ENCODE measurements at places on chromosomes 2 and 18.

GRCh38 chr2:166900700-166901099 lies 12.4 kb downstream of the XIRP2 start:
- peak; percentile 28 for DNase-seq

GRCh38 chr2:216715402-216715974 lies 20.1 kb upstream of the IGFBP5 start:
- DNase-seq, result no peak

DNA sequence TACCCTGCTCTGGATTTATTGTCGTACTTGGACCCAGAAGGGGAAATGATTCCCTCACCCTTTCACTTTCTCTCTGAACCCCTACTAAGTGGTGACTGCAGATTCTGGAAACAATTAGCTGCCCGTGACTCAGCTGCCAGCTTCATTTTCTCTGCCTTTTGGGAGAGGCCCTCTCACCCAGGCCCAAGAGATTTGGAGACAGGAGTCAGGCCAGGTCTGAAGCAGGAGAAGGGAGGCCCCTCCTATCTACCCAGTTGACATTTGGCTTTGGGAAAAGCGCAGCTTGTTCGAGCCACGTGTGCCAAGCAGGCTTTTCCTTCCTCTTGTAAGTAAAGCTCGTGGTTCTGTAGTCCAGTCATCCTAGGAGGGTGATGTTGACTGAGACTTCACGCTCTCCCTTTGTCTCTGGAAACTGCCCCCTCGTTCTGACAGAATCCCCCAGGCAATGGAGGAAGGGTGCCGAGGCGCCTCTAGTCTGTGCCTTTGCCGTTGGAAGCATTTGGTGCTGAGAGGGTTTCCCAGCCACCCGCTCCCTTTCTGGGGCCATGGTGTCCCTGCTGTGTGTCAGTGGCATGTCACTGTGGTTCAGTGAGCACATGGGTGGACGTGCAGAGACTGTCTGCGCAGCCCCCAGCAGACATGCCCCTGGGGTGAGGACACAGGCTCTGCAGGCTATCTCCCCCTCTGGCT lies 8.6 kb downstream of the OXER1 start:
- peak; percentile 31 for DNase-seq

GRCh38 chr2:102932501-102932900 lies 170.7 kb downstream of the TMEM182 start:
- DNase-seq, result no peak

DNA sequence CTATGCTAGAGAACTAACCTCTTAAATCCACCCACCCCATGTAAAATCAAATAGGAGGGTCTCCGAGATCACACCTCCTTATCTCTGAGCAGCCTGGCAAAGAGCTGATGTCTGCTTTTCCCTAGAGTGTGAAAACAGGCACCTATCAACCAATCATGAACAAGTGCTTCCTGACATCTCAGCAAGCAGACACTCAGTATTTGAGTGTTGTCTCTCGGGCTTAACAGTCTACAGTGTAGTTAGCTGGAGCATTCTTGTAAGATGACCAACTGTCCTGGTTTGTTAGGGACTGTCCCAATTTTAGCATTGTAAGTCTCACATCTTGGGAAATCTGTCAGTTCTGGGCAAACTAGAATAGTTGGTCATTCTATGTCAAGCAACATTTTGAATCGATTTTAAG lies 26.4 kb downstream of the MARCHF4 start:
- no peak for DNase-seq

- DNase-seq, result no peak
Observed at GRCh38 chr2:88060907-88061275, 5.3 kb upstream of the KRCC1 start.

- DNase-seq, result peak; percentile 56
Observed at GRCh38 chr2:240507060-240507777, 50.6 kb downstream of the ANKMY1 start.

DNA sequence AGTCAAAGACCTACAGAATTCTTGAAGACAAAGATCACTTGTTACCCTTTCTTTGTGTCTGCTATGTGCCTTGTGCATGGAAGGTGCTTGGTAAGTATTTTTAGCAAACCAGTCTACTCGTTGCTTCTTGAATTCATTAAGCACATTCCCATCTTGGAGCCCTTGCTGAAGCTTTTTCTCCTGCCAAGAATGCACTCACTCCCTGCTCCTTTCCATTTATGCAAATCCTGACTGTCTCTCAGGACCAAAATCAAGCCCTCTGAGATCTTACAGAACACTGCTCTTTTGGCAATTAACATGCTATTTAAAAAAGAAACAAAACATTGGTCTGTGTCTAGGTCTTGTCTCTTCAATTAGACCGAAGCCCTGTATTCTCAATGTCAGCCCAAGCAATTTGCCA lies 75.8 kb downstream of the CLHC1 start:
- no peak for DNase-seq

DNA sequence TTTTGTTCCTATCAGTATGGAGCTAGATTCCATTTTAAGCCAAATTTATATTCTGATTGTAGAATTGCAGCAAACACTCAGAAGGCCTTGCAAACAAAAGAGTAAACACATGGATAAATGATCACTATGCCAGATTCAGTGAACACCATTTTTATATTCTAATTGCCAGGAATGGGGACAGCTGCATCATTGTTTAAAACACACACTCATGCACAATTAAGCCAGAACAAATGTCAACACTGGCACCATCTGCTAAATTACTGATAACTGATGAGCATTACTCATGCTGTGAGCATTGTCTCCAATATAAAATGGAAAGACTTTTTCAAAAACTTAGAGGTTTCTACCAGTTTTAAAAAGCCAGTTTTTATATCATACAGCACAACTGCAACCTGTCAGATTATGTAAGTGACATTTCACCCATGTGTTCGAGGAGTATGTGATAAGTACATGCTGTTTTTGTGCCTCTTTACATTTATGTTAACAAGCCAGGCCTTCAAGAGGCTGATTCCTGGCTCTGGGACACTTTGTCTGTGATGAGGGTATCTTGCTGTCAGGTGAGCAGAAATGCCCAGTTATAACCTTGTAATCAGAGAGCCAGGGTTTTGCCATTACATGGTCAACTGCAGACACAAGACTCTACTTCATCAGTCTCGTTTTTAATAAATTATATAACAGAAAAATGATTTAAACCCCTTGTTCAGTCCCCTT lies 4.4 kb upstream of the ST8SIA5 start:
- no peak for DNase-seq

DNA sequence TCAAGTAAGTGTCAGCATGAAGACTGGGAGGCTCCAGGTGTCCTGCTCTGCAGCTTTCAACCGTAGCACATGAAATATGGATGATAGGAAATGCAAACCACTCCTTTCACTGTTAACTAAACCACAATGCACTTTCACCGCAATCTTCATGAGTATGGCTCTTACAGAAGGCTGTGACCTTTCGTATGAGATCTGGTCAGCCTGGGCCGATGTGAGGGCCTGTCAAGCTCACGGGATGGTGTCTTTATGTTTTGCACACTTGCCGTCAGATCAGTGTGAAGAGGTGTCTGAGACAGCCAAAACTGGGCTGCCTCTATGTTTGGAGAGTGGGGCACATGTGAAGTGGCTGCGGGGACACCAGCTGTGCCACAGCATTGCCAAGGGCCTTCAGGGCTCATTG lies 62.8 kb upstream of the AFF3 start:
- DNase-seq, result no peak

DNA sequence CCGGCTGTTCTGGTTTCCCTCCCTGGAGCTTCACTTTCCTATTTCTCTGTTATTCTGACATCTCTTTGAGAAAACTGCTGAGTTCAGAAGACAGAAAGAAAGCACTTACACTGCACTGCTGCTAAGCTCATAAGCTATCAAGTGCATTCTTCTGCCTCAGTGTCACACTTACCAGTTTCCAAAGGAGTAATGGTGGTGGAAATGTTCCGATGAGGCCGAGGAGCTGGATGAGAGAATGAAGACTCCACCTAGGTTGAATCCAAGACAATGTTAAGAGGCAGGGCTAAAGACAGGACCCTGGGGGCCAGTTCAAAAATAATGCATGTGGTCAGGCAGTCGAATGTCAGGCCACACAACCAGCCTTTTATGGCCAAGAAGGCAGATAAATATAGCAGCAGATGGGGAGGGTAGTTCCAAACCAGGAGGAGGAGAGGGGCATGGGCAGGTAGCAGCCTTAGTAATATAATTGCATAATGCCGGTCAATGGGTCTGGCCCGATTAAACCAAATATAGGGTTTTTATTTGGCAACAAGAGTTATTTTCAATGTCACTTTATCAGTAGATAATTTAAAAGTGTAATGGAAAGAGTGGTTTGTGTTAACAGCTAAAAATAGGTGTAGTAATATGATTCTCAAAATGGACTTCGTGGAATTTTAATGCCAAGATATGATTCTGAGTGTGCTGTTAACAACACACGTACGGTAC lies at the start of gene MYOM1:
MYOM1 (minus strand) TSS at position 338 of the 705 bp plus-strand sequence. CDS start 4,745 bp downstream, outside the sequence.
- no peak for DNase-seq
